ENCODE measurements at places on chromosomes 3 and 15.

- no peak for DNase-seq
Observed at GRCh38 chr3:21109056-21109455, 642.0 kb downstream of the ZNF385D start.

- no peak for DNase-seq
Observed at GRCh38 chr3:188349933-188350332, 196.0 kb downstream of the LPP start.

GRCh38 chr3:6260551-6261191 lies 600.2 kb upstream of the GRM7 start:
- DNase-seq: no peak

DNA sequence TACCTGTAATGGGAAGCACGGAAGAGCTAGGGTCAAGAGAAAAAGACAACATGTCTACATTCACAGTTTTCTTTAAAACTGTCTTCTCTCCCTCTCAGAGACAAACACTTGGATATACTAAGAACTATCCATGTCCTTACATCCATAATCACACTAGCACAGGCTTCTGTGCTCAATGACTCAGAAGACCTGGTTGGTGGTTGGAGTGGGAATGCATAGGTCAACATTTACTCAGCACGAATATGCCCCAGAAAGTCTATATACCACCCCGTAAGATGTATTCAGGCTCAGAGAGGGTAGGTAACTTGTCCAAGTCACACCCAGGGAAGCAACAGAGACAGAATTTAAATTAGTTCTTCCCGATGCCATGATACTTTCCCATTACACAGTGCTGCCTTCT lies 891.1 kb downstream of the TUSC7 start:
- no peak for DNase-seq

Measured in stimulated activated CD8-positive, alpha-beta memory T cell treated with anti-CD3 and anti-CD28 coated beads, Interleukin-4, amount 100 ng/mL, for 1 hour (primary cell).